ENCODE measurements at places on chromosomes 12 and 14. TPM values are rescaled to one million over a fixed set of nuclear protein-coding genes. Genes with fewer than 3 reads are reported as not detected.
A peak's percentile ranks its signal among the peaks of the same experiment; 100 is the strongest.

ARHGDIB gene
- total RNA-seq: 16.0 TPM

FGF23 gene
- not detected for total RNA-seq

DNA sequence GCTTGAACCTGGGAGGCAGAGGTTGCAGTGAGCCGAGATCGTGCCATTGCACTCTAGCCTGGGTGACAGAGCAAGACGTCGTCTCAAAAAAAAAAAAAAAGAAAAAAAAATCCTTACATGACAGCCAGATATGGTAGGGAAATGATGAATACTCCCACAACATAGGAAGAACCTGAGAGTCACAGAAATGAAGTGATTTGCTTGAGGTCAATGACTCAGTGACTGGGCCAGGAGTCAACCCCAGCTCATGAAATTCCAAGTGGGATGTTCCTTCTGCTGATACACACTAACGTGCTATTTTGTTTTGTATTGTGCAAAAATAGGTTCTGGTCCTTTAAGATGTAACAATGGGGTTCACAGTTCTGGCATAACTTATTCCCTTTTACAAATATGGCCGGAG lies 9.0 kb downstream of the RHOF start:
- DNase-seq: peak; percentile 88

- DNase-seq: no peak
Measured at GRCh38 chr12:44654646-44655639, 221.2 kb downstream of the NELL2 start.

DNA sequence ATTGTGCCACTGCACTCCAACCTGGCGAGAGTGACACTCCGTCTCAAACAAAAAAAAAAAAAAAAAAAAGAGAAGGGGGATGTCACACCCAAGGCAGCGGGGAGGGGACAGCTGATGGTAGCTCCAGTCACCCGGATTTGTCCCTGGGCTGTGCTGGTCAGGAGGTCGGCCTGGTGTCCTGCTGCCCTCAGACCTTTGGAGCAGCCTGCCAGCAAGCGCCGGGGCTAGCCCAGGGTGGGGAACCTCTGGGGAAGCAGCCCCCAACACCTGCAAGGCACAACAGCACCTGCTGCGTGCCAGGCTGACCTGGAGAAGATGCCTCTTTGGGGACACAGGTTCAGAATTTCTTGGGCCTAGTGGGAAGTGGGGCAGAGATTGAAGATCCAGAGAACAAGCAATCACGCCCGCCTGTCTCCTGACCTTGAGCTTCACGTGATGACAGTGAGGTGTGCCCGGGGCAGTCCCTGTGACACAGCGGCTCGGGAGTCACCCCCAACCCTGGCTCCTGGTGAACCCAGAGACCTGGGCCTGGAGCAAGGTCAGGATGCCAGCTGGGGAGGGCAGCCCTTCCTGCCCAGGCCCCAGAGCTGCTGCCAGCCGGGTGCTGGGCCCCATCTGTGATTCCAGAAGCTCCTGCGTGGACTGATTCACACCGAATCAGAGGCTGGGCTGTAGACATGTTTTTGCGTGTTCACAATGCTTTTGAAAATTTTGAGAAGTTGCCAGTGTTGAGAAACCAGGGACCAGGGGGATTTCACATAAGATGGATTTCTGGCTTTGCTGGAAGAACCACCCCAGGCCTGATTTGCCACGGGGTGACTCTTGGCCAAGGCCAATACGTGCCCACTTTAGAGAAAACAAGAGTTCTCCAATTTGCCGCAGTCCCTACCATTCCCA lies 66.4 kb downstream of the RFLNA start:
- DNase-seq: no peak

DNA sequence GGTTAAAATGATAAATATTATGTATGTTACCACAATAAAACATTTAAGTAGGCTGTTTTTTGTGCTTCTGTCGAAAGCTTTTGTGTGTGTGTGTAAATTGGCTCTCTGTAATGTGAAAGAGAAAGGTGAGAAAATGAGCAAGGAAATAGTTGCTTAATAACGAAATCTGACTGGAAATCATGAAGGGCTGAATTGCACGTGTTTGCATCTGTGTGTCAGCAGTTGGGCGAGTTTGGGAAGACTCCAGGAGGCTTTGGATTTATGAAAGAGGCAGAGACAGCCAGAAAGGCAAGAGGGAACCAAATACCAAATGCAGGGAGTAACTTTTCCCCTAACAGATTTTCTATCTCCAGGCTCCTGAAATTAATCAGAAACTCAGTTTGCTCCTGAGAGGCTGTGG lies 47.2 kb upstream of the PLEKHG3 start:
- peak; percentile 55 for DNase-seq
